Mammary epithelial cell (primary cell): ENCODE measurements at places on chromosomes 7 and 10.

DNA sequence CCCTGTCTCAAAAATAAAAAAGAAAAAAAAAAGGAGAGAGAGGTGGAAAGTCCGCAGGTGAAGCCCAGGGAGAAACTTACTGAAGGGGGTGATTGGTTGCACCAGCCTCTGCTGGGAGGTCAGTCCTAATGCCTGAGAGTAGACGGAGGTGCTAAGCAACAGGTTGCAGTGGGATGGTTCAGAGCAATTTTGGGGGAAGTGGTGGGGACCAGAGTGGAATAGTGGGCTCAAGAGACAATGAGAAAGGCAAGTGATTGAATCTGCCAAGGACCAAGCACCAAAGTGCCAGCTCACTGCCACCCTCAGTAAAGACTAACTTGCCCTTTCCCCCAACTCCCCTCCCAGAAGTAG, 90.2 kb upstream of the GTF2I start:
- DNase-seq = no peak

DNA sequence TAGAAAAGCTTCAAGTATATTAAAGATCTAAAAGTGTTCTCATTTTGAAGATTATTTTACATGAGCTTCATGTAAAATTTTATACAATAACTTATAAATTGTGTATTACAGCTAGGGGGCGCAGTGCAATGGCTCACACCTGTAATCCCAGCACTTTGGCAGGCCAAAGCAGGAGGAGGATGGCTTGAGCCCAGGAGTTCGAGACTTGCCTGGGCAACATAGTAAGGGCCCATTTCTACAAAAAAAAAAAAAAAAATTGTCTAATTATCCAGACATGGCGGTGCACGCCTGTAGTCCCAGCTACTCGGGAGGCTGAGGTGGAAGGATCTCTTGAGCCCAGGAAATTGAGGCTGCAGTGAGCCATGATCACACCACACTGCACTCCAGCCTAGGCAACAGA, 16.6 kb downstream of the ACBD5 start:
- peak; percentile 5 for DNase-seq

DNA sequence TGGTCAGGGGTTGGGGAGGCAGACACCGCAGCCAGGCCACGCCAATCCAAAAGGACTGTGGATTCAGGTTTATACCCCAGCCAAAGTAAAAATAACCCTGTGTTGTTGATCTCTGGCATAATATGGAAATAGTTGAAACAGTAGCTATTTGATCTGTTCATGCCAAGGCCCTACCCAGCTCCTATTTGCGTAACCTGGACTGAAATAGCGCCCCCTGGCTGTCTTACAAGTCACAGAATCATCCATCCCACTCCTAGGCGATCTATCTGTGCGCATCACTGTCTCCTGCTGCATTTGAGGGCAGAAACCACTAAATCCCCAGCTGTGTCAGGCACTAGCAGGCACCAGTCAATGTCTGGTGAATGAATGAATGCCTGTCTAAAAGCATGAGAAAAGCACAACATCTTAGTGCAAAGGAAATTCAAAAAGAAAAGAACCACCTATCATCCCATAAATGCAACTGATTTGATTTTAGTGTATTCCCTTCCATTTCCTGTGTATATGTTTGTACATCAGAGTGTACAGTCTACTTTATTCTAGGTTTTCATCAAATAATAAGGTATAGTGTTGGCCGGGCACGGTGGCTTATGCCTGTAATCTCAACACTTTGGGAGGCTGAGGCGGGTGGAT, 160.0 kb downstream of the SLIT1 start:
- DNase-seq = peak; percentile 20

GRCh38 chr7:35331730-35332678, 78.1 kb upstream of the TBX20 start:
- no peak for DNase-seq

GRCh38 chr7:82600531-82600930, 157.0 kb upstream of the CACNA2D1 start:
- DNase-seq = no peak

- peak; percentile 15 for DNase-seq
These were observed 1144.6 kb downstream of the SORCS3 start for GRCh38 chr10:105785721-105786120.

DNA sequence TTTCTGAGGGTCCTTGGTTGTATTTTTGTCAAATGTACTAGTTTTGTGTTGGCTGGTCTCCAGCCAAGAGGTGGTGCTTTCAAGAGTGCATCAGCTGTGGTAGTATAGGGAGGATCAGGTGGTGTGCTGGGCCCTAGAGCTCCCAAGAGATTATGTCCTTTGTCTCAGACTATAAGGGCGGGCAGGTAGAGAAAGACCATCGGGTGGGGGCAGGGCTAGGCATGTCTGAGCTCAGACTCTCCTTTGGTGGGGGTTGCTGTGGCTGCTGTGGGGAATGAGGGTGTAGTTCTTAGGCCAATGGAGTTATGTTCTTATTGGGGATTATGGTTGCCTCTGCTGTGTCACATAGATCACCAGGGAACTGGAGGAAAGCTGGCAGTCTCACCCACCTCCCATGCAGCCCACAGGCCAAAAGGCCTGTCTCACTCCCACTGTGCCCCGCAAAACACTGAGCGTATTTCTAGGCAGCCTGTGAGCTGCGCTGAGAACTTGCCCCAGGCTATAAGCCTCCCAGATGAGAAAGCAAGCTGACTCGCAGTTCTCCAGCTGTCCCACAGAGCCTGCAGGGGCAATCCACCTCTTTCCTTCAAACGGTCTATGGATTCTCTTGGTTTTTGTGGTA, 1066.7 kb downstream of the GRM8 start:
- DNase-seq = peak; percentile 1

DNA sequence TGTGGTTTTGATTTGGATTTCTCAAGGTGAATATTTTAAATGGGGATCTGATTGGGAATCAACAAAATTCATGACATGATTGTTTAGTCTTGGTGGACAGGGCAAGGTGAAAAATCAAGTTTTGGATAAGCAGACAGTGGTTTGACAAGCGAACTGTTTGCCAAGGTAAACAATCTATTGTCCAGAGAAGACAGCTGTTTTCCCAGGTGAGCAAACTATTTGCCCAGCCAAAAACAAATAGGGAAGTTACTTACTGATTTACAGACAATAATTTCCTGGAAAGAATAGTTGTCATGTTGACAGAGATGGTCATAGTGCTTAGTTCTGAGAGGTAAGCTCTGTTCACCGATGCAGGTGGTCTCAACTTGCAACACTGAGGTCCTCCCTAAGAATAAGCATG, 94.0 kb upstream of the STEAP1B start:
- peak; percentile 45 for DNase-seq

DNA sequence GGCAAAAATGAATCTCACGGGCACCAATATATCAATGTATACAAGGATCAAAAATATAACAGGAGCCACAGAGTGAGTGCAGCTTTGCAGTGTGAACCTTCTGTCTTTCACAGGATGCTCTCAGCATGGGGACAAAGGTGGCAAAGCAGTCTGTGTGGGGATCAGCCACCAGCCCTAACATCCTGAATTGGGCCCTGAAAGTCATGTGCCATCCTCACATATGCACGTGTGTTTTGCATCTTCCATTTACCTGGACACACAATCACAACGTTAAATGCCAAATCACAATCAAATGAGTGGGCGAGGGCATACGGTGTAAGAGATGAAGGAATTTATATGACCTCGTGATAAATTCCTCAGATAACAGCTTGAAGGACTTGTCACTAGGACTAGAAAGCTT, 6.5 kb downstream of the TAS2R16 start:
- no peak for DNase-seq

GRCh38 chr10:19579761-19580545, 236.3 kb upstream of the PLXDC2 start:
- DNase-seq = no peak

DNA sequence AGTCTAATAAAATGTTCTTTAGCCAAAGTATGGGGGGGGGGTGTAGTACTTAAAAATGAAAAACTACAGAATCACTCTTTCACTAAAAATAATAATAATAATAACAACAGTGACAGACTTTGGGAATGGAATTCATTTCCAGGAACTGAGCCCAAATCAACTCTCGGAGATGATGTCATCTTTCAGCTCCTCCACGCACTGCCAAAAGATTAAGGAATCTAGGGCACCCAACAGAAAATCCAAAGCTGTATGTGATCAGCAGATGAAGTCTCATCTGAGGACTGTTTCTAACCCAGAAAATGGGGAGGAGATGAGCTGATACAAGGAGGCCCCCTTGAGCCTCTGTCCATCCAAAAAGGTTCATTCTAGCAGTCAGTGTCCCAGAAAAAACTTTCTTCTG, 54.5 kb downstream of the GRB10 start:
- no peak for DNase-seq

DNA sequence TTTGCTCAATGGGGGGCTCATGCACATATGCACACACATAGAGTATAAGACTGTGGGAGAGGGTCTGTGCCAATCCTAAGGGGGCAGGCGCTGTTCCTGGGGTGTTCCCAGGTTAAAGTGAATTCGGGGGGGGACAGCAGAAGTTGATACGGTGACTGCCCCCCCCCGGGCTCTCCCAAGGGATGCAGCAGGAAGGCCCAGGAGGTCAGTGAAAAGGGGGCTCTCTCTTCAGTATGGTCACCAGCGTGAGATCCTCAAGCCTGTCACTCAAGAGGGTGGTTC, 32.4 kb downstream of the SPDYE6 start:
- DNase-seq = no peak

DNA sequence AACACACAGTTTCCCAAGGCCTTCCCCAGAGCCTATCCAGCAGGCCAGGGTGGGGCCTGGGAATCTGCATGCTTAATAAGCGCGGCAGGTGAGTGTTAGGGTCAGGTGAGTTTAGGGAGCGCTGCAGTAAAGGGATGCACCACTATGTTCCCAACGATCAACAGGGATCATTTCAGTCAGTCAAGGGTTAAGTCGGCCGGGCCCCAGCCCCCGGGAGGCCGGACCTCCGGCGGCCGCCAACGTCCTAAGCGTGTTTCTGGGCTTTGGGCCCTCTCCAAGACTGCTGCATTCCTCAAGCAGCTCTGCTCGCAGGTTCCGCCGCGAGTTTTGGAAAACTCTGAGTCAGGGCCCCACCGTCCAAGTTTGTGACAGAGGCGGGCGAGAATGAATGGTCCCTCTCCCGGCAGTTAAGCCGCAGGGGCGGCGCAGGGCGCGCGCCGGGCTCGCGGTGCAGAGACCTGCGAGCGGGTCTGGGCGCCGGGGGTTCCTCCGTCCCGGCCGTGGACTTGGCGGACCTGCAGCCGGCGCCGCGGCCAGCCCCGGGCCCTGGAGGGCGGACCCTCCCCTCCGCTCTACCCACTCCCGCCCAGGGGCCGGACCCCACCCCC, 81.6 kb downstream of the ARHGAP22 start:
- no peak for DNase-seq

GRCh38 chr10:7412237-7412927, 1.5 kb upstream of the SFMBT2 start:
- DNase-seq = no peak

- DNase-seq = peak; percentile 90
These were observed 3.5 kb downstream of the ARID5B start for GRCh38 chr10:61904733-61905725.

DNA sequence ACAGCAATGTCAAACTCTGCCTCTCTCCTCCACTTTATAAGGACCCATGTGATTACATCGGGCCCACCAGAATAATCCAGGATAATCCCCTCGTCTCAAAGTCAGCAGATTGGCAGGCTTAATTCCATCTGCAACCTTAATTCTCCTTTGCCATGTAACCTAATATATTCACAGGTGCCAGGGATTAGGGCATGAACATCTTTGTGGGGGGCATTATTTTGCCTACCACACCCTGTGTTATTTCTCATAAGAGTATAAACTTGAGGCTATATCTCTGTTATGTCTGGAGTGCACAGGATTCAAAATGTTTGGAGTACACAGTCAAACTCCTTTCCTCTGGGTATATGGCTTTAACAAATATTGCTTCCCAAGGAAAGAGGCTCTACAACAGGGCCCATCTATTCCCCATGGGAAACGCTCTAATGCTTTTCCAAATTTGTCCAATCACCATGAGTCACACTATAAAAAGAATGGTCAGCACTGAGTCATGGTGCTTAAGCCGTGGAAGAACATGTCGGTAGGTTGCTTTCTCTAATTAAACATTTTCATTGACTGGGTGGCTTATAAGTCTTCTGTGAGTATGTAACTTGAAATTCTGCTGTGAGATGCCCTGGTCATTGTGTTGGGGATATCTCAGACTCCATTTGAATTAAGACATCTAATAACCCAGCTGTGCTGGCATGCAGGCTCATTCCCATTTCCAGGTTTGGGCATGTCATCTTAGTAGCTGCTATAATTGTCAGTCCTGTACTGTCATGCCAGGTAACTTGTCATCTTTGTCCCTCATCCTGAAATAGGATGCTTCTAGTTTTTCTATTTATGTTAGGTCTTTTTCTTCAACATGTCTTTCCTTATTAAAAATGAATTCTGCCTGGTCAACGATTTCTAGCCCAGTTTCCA, 11.5 kb upstream of the AKR1B10 start:
- DNase-seq = peak; percentile 95

DNA sequence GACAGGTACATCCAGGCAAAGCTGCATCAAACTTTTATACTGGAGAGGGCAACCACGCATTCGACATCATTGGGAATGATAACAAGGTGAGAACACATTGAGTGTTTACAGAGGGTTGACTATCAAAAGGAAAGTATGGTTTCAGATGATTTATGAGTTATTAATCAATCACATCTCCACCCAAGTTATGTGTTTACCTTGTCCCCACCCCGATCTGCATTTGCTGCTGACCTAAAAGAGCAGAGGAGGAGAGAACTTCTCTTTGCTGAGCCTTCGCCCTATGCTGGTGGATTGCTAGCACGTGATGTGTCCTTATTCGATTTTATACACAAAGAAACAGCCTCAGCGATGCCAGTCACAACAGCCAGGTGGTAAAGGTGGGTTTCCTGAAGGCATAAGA, at the start of gene MSMB:
Gene MSMB (minus strand): TSS at position 9 of the 400 bp plus-strand sequence. CDS start 32 bp downstream, outside the sequence.
- no peak for DNase-seq

DNA sequence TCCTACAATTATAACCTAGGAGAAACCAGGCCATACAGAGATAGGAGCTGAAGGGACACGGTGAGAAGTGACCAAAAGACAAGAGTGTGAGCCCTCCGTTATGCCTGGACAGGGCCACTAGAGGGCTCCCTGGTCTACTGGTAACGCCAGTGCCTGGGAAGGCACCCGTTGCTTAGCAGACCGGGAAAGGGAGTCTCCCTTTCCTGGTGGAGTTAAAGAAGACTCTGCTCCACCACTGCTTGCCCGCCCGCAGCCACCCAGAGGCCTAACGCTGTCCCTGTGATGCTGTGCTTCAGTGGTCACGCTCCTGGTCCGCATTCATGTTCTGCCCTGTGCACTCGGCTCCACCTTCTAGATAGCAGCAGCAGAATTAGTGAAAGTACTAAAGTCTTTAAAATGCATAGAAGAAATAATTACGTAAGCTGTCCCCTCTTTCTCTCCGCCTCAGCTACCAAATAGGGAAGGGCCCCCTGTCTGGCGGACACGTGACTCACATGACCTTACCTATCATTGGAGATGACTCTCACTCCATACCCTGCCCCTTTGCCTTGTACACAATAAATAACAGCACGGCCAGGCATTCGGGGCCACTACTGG, 34.8 kb downstream of the GRID2IP start:
- DNase-seq = peak; percentile 70

DNA sequence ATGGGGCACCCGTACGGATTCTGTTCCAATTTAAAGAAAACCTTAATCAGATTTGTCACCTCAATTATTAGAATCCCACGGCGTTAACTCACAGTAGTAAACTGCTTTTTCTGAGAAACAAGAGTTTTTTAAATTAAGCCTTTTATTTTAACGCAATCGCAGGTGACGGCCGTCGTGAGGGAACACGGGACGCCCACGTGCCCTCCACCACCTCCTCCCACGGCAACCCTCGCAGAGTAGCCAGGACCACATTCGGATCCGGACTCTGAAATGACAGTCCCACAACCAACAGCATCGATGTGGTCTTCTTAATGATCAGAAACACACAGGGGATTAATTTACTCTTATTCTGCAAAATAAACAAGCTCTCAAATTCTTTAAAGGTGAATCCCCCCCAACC, 22.0 kb upstream of the GPR146 start:
- DNase-seq = no peak

- no peak for DNase-seq
These were observed 32.6 kb downstream of the IKZF1 start for GRCh38 chr7:50336894-50337703.
